ENCODE measurements at places on chromosomes 1 and 21. TPM values are rescaled to one million over a fixed set of nuclear protein-coding genes. Genes with fewer than 3 reads are reported as not detected.

MCOLN2 gene
- total RNA-seq = 1.8 TPM

CHIA gene
- total RNA-seq = not detected

PADI1 gene
- total RNA-seq = not detected

S100A12 gene
- not detected for total RNA-seq

PLA2G2C gene
- not detected for total RNA-seq

RCAN3 gene
- total RNA-seq = 7.3 TPM

S100A10 gene
- 247 TPM for total RNA-seq

PRDM16 gene
- total RNA-seq = 4.2 TPM

SFN gene
- not detected for total RNA-seq

ATP1A4 gene
- total RNA-seq = not detected

COL11A1 gene
- 0.18 TPM for total RNA-seq

ZBTB8B gene
- under 0.01 TPM for total RNA-seq

TLCD4 gene
- total RNA-seq = 0.54 TPM

FCRL6 gene
- total RNA-seq = not detected

SLC44A5 gene
- total RNA-seq = not detected

RAP1GAP gene
- 0.36 TPM for total RNA-seq

EXOC8 gene
- 7.0 TPM for total RNA-seq

USP33 gene
- total RNA-seq = 63.2 TPM

FMN2 gene
- not detected for total RNA-seq

CASQ1 gene
- total RNA-seq = not detected

NR1I3 gene
- not detected for total RNA-seq

UBASH3A gene
- total RNA-seq = not detected

LRRIQ3 gene
- 9.2 TPM for total RNA-seq

CYP4A22 gene
- not detected for total RNA-seq

Data from cardiac atrium fibroblast (primary cell).